ENCODE measurements at places on chromosomes 16 and 17. TPM values are rescaled to one million over a fixed set of nuclear protein-coding genes. Genes with fewer than 3 reads are reported as not detected.

Gene TBC1D3G
- not detected for total RNA-seq

Gene MT1F
- 39.1 TPM for total RNA-seq

Gene FOXC2
- total RNA-seq = not detected

DNA sequence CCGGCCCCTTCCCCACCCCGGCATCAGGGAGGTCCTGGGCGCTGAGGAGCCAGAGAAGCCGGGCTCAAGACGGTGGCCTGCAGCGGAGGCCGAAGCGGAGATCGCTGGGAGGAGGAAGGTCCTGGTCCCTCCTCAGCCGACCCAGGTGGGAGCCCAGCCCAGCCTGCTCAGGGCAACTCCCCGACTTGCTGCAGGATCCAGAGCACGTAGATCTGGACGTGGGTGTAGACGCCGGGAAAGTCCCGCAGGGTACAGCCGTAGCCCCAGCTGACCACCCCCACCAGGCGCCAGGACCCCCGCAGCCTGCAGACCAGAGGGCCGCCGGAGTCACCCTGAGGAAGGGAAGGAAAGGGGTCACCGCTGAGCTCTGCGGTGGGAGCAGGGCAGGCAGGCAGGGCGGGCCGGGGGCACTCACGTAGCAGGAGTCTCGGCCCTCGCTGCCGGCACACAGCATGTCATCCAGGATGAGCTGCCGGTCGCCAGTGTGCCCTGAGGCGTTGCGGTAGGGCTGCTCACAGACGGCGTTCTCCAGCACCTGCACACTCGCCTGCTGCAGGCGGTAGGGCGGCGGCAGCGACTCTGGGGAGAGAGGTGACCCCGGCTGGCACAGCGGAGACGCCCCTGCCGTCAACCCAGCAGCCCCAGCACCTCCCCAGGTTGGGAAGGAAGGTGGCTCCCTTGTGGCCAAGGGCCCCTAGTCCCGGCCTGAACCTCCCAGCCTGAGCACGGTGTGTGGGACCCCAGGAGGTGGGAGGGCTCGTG is 5.4 kb downstream of the TPSD1 start:
- H3K4me3 ChIP-seq = peak overlapping the region; percentile 15
- peaks cover 4% of the 10 kb centered on the region for H3K4me1 ChIP-seq
- no peak overlapping the region for H3K27ac ChIP-seq
- peaks cover 16% of the 10 kb centered on the region for H3K27me3 ChIP-seq
- DNase-seq = no peak
- no peaks in the 10 kb centered on the region for H3K36me3 ChIP-seq

DNA sequence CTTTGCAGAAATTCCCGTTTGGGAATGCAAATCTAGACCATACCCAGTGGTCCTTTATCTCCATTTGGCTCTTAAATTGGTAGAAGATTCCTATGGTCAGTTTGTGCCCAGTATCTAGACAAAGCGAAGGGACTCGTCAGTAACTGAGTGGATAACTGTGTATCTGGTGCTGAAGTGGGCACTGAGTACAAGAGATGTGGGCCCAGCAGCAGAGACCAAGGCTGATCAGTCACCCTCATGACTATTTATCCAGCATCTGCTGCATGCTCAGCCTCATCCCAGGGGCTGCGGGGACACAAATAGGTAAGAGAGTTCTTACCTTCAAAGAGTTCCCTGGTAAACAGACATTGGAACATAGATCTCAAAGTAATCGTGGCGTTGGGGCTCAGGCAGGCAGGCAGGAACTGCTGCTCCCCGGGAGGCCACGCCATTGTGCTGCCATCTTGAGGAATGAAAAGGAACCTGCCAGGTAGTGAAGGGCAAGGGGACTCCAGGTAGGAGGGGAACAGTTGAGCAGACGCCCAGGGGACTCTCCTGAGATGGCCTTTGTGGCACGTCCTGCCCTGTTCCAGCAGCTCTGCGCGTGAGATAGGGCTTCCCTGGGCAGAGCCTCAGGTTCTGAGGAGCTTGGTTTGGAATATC is 10.3 kb downstream of the NT5M start:
- H3K4me1 ChIP-seq = peaks cover 6% of the 10 kb centered on the region
- H3K4me3 ChIP-seq = no peak overlapping the region
- peak; percentile 77 for DNase-seq
- H3K36me3 ChIP-seq = peaks cover 2% of the 10 kb centered on the region

GRCh38 chr17:51668155-51668962 is 408.0 kb downstream of the UTP18 start:
- no peak overlapping the region for H3K4me3 ChIP-seq
- H3K4me1 ChIP-seq = no peaks in the 10 kb centered on the region
- H3K27me3 ChIP-seq = peaks cover 16% of the 10 kb centered on the region
- H3K36me3 ChIP-seq = no peaks in the 10 kb centered on the region
- no peak for DNase-seq
- no peak overlapping the region for H3K27ac ChIP-seq

DNA sequence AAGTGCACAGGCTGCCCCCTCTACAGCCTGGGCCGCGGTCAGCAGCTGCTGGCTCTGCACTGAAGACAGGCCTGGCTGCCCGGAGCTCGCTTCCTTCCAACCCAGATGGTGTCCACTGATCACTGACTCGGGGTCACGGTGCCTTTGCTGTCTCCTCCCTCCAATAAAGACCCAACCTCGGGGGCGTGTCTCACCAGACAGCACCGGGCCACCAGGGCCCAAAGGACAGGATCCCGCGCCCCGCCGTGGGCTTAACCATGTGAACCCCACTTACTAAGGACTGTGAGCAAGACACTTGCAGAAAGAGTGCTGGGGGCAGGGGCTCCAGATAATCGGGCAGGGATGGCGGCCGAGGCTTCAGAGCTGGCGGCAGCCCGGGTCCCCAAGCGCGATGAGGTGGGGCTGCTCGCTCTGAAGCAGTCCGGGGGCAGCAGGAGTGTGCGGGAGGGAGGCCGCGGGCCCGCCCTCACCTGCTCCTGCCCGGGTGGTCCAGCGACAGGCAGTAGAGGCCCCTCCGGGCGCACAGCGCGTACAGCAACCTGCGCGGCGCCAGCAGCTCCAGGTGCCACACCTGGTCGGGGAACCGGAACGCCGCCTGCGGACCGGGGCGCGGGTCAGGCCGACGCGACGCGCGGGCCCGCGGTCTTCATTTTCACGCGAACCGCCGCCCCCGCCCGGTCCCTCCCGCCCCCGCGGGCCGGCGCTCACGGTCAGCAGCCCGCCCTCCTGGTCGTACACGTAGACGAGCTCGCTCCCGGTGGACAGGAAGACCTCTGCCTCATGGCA is 502 bp downstream of the FAAP100 start:
- H3K36me3 ChIP-seq = peaks cover 7% of the 10 kb centered on the region
- DNase-seq = peak; percentile 27

DNA sequence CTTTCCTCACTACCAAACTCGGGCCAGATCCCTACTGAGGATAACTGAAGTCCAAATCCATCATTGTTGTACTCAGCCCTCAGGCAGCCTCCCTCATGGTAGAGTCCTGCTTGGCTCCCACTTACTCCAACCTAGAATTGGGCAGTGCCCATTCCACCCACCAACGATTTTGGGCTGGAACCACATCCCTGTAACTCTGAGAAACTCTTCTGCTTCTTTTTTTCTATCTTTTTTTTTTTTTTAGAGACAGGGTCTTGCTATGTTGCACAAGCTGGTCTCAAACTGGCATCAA is 1.2 kb downstream of the PRR14 start:
- peaks cover 16% of the 10 kb centered on the region for H3K36me3 ChIP-seq
- peak overlapping the region; percentile 93 for H3K4me3 ChIP-seq
- DNase-seq = no peak
- peaks cover 43% of the 10 kb centered on the region for H3K4me1 ChIP-seq
- peak overlapping the region; percentile 95 for H3K27ac ChIP-seq
- no peaks in the 10 kb centered on the region for H3K27me3 ChIP-seq

Data from activated T-cell treated with anti-CD3 and anti-CD28 coated beads, Interleukin-2, amount 50 U/mL, for 72 hours (primary cell).